Stimulated activated CD8-positive, alpha-beta memory T cell treated with anti-CD3 and anti-CD28 coated beads, Interleukin-4, amount 100 ng/mL, for 48 hours (primary cell): ENCODE measurements at places on chromosomes 6 and 20.

- DNase-seq = no peak
These were observed 82.3 kb upstream of the PTPRT start for GRCh38 chr20:43271980-43272379.

GRCh38 chr6:133756078-133756695 lies 132.7 kb upstream of the TCF21 start:
- no peak for DNase-seq

DNA sequence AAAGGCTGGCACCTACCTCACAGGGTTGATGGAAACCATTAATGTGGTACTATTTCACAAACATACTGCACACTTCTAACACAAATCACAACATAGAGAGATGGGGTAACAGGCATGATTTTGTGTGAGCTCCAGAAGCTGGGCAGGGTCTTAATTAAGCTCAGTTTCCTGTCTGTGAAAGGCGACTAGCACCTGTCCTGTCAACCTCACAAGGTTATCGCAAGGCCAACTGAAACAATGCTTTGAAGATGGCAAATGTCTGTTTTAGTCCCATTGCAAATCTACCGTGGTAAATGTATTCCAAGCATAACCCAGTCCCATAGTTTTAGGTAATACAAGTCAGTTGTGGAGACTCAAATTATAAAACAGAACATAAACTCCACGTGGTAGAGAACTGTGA lies 1.3 kb upstream of the PLEKHG1 start:
- no peak for DNase-seq

- no peak for DNase-seq
These were observed 34.1 kb downstream of the SESN1 start for GRCh38 chr6:109060571-109060970.

DNA sequence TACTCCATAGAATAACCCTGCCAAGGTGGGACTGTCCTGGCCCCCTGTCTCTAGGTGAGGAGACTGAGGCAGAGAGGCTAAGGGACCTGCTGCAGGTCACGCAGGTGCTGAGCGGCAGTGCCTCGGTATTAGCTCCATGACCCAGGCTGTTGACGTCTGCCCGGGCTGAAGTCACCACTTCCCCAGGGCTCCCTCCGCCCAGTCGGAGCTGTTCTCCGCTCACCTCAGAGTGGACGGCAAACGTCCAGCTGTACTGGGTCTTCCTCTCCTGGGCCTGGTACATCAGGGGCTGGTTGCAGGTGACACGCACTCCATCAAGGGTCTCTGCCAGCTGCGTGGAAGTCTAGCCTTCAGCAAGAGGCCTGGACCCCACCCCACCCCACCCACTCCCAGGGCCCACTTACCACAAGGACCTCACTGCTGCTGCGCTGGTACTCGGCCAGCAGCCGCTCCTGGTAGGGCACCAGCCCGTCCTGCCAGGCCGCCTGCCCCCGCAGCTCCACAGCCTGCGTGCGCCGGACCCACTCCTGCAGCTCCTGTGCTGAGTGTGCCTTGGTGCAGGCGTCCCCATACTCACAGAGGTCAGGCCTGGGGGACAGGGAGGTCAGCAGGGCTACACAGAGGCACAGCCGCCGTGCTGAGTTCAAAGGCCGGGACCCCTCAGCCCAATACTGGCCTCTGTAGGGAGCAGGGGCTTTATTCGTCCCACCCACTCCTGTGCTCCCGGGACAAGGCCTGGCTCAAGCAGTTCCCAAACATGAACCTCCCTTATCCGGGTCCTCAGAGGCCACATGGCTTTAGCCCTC lies 3.6 kb downstream of the HELZ2 start:
- no peak for DNase-seq

DNA sequence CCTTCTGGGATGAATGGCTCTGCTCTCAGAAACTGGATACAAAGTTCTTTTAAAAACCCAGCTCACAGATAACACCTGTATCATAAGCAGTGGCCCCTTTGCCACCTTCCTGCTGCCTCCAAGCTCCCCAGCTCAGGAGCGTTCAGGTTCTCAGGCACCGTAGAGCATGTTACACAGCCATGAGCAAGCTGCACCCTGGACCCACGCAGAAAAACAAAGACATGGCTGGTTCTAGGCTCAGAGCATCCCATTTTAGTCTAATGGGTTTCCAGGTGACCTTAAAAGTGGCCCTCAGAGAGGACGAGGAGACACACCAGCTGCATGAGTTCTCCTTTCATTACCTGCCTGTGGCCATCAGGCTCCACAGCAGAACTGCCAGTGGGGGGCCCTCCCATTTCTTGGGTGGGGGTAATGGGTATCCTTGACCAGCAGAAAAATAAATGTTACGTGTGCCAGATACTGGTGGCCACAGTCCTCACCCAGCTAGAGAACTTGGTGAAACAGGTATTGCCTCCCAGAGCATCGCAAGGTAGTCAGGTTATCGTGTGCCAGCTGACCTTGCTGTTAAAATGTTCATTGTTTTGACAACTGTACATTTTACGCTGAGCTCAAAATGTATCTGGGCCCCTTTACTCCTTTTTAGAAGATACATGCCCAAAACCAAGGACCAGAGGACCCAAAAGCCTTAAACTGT lies 7.5 kb downstream of the PSMA7 start:
- DNase-seq = no peak
